Memory B cell (primary cell): ENCODE measurements at places on chromosomes 4 and X.

DNA sequence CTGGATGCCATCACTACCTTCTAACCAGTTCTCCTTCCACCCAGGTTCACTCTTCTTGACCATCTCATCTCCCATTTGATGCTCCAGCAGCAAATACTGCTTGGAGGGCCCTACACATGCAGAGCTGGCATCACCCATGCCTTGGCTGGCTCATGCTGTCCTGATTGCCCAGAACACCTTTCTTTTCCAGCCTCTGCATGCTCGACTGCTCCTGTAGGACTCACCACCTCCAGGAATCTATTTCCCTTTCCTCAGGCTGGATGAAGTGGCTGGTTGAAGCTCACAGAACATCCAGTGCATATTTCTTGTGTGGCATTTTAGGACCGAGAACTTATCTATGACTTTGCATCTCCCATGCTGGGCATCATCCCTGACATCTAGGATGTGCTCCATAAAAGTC, 148.3 kb downstream of the CPEB2 start:
- DNase-seq: no peak

DNA sequence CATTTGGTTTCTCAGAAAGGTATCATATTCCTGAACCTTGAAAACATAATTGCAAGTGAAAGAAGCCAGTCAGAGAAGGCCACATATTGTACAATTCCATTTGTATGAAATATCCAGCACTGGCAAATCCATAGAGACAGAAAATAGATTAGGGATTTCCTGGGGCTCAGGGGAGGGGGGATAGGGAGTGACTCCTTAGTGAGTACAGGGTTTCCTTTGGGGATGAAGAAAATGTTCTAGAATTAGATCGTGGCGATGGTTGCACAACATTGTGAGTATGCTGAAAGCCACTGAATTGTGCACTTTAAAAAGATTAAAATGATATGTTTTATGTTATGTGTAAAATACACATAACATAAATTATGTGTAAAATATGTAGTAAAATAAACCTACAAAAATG, 10.3 kb downstream of the XPNPEP2 start:
- no peak for DNase-seq

GRCh38 chr4:7871356-7871755, 68.3 kb downstream of the AFAP1 start:
- no peak for DNase-seq

DNA sequence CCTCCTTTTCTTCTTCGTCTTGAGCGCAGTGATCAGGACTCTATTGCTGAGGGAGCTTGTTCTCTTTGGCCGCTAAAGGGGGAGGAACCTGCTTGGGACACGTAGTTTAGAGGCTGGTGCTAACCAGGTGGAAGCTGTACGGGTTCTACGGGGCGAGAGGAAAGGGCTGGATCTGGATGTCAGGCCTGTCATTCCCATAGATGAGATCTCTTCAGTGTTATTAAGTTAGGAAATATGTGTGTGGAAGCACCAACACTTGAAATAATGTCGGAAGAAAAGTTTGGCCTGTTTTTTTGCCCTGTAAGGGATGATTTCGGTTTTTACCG, 643 bp downstream of the SRP72 start:
- no peak for DNase-seq

DNA sequence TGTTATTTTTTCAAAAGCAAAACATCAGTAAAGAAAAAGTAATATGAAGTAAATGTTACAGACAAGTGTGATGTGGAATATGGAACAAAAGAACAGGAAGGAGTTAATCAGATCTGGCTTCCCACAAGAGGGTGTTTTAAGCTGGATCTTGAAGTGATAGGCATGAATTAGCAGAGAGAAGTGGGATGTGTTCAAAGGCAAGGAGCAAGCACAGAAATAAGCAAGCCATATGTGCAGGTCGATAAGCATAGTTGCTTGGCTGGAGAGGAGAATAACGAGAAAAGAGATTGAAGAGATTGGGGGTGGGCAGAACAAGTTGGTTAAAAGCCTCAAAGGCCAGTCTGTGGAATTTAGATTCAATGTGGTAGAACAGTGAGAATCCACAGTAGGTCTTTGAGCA, 60.9 kb upstream of the PRPS1 start:
- no peak for DNase-seq
